SK-N-DZ (cell line): ENCODE measurements at places on chromosomes 13 and 19.

DNA sequence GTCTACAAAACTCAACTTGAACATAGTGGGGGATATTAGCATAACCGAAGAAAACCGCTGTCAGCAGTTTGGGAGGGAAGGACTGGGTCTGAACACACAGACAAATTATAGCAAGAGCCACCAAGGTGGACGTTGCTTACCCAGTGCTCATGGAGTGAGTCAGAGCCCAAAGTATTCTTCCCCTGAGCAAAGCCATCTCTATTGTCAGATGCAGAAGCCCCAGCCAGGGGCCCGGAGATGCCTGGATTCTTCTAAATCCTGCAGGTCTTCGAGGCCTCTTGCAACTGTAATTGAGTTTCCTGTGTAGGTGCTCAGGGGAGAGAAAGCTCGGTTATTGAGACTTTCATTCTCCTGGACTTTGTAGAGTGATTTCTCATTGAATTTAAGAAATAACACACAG is 384.5 kb downstream of the IRS2 start:
- no peak for DNase-seq

DNA sequence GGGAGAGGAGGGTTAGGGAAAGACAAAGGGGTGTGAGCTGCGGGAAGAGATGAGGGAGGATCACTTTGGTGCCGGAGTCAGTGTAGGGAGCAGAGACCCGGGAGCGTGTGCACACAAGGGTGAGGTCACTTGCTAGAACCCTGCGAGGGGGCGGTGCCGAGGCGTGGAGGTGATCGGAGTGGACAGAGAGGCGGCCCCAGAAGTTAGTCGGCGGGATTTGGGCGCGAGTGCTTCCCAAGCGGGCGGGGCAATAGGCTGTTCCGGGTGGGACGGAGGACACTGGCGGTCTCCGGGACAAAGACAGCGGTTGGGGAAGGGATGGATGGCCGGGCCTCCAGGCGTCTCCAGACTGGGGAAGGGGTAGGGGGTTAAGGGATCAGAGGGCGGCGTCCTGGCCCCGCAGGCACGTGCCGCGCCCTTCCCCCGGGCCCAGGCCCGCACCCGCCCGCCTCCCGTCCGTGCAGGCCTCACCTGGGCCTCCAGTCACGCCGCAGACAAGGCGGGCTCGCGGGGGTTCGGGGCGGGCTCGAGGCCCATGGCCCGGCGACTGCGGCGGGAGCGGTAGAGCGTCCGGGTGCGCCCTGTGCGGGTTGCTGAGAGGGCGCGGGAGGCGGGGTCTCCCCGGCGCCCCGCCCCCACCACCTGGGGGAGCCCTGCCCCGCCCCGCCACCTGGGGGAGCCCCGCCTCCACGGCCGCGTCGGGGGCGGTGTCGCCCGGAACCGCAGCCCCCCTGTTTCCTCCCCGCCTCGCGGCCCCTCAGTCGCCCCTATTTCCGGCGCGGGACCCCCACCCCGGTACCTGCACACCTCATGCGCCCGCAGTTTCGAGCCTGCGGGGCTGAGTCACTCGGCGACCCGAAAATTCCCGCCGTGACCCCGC is at the start of gene LPAR2:
Gene LPAR2, minus strand, starts transcription at position 600 of the 880 bp plus-strand sequence. CDS start 945 bp downstream, outside the sequence.
- DNase-seq = peak; percentile 55

GRCh38 chr13:76929320-76929719 is 19.0 kb upstream of the ACOD1 start:
- no peak for DNase-seq

- DNase-seq = no peak
Observed at GRCh38 chr13:53142306-53142705, 113.7 kb downstream of the OLFM4 start.

GRCh38 chr13:108621462-108621861 is 7.9 kb upstream of the MYO16 start:
- no peak for DNase-seq

GRCh38 chr13:100983111-100983510 is 308.5 kb upstream of the TMTC4 start:
- DNase-seq = no peak

- DNase-seq = no peak
Observed at GRCh38 chr19:35380450-35381124, 9.7 kb downstream of the GPR42 start.

- no peak for DNase-seq
Observed at GRCh38 chr19:1002600-1002999, 2.4 kb downstream of the GRIN3B start.

DNA sequence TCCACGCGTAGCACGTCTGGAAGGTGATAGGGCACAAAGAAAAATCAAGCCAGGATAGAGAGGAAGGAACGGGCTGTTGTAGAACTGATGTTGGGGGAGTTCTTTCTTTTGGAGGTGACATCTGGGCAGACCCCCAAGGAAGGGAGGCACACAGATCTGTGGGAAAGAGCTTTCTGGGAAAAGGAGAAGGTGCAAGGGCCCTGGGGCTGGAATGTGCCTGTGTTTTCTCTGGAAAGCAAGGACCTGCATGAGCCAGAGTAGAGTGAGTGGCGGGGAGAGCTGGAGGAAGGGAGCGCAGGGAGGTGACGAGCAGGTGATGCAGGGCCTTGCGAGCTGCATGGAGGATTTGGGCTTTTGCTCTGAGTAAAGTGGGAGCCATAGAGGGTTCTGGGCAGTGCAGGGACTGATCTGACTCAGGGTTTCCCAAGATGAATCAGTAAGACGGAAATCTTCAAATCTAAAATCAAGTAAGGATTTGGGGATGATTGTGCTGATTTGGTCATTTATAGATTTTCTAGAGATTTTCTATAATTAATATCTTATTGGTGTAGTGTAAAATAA is 30.8 kb downstream of the SMARCA4 start:
- no peak for DNase-seq

DNA sequence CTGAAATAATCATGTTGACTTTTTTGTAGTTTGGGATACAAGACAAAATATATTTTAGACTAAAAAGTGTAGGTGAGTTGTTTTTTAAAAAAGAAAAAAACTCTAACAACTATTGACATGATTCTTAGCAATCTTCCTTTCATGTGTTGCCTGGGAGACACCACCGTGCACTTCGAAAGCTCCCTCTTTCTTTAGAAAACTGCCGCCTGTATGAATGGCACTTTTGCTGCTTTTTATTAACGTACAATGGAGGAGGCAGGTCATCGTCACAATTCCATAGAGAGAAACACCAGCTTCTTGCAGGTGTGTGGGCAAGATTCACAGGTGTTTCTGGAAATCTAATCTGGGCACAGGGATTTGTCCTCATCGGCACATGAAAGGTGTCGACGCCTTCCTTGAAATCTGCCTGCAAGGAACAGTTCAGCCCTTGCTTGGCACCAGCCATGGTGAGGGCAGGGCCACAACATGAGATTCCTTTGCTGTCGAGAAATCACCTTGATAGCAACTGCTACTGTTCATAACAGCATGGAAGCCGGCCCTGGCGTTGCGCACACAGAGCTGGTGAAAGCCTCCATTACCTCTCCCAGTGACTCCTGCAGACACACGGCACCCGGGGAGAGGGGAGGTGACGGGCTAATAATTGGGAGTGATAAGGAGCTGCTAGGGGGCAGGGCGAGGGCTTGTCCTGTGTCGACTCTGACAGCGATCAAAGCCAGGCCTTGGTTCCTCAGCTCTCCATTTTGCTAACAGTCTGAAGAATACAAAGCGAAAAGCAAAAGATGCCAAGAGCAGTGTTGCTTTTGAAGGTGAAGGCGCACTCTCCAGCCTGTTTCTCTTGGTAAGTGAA is 66.5 kb downstream of the EFNB2 start:
- peak; percentile 13 for DNase-seq

DNA sequence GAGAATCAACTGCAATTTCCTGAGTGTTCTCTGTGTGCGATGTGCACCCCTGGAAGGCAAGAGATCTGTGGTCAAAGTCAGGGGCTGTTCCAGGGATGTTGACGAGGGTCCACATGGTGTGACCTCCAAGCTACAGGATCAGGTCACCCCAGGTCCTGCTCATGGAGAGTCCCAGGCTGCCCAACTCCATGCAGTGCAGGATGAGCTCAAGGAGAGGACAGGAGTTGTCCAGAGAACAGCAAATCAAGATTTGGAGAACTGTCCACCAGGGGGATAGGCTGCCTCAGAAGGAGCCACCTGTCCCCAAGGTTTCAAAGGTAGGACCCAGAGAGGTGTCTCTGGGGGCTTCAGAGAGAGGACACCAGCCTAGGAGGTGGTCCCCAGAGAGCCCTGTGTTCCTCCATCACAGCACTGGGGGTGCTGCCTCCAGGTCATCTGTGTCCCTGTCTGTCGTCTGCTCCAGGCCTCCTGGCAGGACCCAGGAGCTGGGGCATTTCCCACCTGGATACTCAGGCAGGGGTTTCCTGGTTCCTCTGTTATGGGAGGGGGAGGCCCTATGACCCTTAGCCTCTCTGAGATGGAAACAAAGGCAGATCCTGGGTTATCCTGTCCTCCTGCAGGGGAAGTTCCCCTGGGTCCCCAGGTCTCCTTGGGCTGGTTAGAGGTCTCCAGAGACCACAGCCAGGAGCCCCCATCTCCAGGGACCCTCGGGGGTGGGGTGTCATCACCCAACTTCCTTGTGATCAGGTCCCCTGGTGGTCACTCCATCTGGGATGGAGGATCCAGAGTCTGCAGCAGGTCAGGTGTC is 2.1 kb upstream of the CEACAM7 start:
- DNase-seq = no peak

DNA sequence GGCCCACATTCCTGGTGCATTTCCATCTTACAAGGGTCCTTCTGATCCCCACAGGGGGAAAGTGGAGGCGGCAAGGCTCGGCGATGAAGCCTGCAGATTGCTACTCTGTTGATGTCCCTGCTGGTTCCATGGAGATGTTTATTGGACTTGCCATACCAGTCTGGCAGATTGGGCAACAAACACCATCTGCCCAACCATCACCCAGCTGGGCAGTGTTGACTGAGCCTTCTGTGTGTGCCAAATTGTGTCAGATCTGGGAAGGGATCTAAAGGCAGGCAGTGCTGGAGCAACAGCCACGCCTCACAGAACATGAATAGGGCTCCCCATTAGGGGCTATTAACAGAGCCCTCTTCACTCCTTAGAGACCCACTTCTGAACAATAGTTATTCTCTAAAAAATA is 35.0 kb downstream of the FLT1 start:
- DNase-seq = no peak

GRCh38 chr13:33764716-33765115 is 53.2 kb upstream of the RFC3 start:
- DNase-seq = no peak
